ENCODE measurements at places on chromosomes 5 and 9.

DNA sequence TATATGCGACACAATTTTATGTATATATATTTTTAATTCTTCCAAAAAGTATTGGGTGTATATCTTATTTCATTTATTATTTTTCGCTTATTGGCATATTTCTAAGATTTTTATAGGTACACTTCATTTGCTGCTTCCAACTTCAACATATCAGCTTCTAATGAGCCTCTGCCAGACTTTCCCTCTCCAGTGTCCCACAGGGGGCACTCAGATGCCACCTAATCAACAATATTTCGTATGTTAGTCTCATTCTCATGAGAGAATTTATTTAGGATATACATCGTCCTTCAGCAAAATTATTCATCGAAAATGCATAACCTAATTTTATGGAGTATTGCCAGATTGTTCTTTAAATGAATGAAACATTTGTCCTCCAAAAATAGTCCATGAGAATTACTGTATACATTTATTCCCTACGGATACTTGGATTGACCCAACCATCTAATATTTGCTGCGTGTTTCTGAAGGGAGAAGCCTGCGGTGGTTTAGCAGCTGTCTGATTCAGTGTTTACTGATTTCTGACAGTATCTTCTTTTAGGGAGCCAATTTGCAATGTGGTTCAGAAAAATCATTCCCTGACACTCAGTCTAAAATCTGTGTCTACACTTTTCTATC, 100.6 kb upstream of the SELENOP start:
- peak; percentile 67 for DNase-seq

DNA sequence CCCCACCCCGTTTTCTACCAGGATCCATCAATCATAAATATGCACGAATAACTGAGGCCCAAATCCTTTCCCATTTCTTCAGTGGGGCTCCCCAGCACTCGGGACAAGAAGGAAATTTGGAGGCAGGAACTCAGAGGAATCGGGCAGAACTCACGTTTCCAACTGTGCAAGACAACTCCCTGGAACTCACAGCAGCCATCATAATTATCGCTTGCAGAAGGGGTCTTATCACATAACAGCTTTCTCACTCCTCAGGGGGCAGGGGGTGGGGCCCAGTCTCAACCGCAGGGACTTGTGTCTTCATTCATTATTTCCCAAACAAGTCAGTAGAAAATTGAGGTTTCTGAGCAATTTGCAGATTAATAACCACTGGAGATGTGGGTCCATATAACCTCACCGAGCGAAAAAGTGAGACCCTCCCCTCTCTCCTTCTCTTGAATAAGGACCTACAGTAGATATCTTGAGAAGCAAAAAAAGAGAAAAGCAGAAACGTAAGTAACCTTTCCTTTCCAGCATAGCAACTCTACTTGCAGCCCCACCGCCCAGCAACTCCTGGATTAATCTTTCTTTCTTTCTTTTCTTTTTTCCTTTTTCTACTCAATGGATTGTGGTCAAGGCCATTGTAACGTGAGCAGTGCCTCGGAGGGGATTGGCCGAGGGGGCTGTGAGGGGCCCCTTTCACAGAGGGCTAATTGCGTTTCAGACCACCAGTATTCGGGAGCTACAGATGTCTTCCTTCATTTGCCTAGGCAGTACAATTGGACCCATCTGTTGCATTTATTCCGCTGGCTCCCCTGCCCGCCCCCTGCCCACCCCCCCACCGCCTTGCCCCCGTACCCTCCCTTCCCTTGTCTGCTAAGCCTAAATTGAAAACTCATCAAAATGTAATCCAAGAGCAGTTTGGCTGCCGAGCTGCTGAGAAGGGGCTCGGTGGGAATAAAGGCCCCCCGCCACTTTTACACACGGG, 24.7 kb upstream of the TIFAB start:
- DNase-seq = no peak

DNA sequence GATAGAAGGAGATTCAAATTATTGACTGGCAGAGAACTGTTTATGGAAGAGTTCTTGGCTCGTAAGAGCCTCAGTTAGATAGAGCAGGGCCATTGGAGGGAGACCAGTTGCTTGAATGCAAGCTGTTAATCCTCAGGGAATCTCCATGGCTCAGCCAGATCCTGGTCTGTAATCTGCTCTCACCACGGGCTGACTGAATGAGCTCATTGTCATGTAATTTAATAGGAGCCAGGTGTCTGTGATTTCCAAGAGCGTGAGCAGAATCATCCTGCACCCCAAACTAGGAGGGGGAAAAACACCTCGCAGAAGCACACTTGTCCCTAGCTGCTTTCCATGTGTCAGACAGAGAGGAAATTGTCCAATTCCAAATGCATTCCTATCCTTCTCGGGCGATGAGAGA, 19.1 kb upstream of the KCNMB1 start:
- no peak for DNase-seq

DNA sequence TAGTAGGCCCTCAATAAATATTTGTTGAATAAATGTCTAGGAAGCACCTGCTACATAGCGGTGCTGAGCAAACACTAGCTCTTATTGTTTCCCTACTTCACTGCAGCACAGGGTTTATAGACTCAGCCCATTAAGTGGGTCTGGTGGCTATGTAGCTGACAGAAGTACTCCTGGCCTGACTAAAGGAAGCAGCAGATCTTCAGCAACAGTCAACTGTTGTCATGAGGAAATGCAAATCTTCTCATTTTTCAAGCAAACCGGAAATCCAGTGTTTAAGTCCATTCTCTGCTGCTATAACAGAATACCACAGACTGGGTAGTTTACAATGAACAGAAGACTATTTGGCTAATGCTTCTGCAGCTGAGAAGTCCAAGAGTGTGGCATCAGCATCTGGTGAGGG, 2.8 kb upstream of the TEX10 start:
- DNase-seq = no peak

GRCh38 chr9:80175286-80176150, 603.8 kb downstream of the TLE4 start:
- peak; percentile 18 for DNase-seq

DNA sequence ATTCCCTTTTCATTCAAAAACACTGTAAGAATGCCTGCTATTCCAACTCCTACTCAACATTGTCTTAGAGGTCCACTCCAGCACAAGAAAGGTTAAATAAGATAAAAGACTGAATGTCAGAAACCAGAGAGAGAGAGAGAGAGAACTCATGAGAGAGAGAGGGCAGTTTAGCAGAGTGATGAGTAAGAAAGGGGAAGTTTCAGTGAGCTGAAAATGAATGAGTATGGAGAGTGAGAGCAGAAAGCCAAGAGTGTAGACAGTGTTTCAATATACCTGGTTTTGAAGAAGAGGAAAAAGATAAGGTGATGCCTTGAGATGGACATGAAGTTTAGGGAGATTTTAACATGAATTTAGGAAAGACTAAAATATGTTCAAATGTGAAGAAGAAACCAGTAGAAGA, 528.0 kb upstream of the SEMA6A start:
- DNase-seq = no peak
